ENCODE measurements at places on chromosomes 11 and 22. TPM values are rescaled to one million over a fixed set of nuclear protein-coding genes. Genes with fewer than 3 reads are reported as not detected.
A peak's percentile ranks its signal among the peaks of the same experiment; 100 is the strongest.

- DNase-seq = no peak
These were observed 48.6 kb upstream of the OLFML1 start for GRCh38 chr11:7436657-7437056.

- no peak for DNase-seq
These were observed 18.4 kb downstream of the FAM118B start for GRCh38 chr11:126229858-126230540.

DNA sequence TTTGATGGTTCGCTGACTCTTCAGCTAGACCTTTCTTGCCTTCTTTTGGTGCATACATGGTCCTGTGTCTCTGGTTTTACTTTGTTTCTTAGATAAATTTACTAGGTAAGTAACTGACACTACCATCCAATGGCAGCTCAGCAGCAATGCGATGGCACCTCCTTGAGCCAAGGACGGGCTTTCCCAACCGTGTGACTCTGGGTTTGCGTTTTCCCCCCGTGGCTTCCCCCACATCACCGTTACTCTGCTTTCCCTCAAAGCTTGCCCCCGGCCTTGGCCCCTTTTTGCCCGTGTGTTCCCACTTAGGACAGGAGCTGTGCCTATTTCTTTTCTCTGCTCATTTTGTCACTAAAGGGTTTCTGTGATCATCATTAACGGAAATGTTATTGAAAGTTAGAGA is 41.5 kb downstream of the TBC1D22A start:
- DNase-seq = peak; percentile 32

HSPA8 gene
- 565 TPM for total RNA-seq

- no peak for DNase-seq
These were observed 17.7 kb downstream of the HTR3A start for GRCh38 chr11:113992459-113993110.

All from sciatic nerve (tissue), 2 donors.